ENCODE measurements at places on chromosomes 12 and 14.
A peak's percentile ranks its signal among the peaks of the same experiment; 100 is the strongest.

- no peak for DNase-seq
Observed at GRCh38 chr12:98856897-98857540, 211.9 kb downstream of the APAF1 start.

- DNase-seq = no peak
Observed at GRCh38 chr12:4850857-4851380, 58.8 kb upstream of the KCNA1 start.

GRCh38 chr12:54744590-54744989 lies 96.4 kb upstream of the DCD start:
- no peak for DNase-seq

GRCh38 chr12:130220706-130221100 lies 58.4 kb downstream of the FZD10 start:
- no peak for DNase-seq

GRCh38 chr12:107818984-107819383 lies 44.5 kb downstream of the ASCL4 start:
- DNase-seq = no peak

DNA sequence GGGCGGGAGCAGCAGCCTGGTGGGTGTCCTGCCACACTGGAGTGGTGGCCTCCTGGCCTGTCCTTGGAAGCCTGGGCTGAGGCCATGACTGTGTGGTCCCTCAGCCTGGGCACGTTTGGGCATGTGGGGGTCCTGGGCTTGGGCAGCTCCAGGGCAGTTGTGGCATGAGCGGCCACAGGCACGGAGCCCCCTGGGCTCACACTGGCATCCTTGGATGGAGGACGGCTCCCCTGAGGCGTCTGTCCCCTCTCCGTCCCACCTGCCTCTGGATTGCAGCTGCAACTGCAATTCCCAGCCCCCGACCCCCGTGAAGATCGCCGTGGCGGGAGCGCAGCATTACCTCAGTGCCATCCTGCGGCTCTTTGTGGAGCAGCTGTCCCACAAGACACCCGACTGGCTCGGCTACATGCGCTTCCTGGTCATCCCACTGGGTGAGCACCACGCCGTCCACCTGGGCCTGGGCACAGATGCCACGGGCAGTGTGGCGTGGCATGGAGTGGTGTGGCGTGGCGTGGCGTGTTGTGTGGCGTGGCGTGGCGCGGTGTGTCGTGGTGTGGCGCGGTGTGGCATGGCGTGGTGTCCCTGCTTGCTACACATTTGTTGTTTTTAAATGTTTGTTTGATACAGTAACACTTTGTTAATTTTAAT lies 15.1 kb upstream of the TEX22 start:
- DNase-seq = no peak

- no peak for DNase-seq
Observed at GRCh38 chr12:27666510-27666909, 29.7 kb upstream of the REP15 start.

DNA sequence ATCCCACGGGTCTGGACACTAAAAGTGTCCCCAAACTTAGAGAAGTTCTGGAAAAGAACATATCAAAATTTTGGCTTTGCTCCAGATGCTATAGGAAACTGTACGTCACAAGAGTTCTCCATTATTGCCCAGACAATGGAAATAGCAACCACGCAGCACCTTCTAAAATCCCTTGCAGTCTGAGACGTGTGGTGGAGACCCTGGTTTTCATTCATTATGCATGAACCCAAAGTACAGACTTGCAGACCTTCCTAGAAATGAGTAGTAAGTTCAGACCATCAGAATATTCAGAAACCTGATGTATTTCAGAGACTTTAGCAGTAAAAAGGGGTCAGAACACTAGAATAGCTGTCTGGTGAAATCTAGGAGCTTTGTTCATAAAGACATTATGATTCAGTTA lies 50.0 kb upstream of the BCL2L14 start:
- DNase-seq = no peak

GRCh38 chr14:100866666-100867630 lies 36.6 kb downstream of the RTL1 start:
- DNase-seq = no peak

DNA sequence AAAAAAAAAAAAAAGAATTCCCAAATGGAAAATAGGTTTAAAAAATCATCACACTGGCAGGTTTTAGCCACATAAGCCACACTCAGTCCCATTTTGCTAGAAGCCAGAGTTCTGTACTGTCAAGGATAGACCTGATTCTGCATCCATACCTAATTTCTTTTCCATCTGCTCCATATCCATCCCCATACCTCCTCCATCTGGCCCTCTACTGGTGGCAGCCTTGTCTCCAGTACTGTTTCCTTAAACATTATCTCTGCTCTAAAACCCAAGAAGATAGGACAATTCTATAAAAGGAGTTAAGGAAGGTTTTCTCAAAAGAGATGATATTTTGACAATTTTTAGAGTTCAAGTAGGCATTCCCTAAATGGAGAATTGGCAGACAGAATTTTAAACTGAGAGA lies 26.0 kb upstream of the RXYLT1 start:
- DNase-seq = no peak

GRCh38 chr14:91035855-91036254 lies 24.6 kb downstream of the RPS6KA5 start:
- DNase-seq = peak; percentile 19

DNA sequence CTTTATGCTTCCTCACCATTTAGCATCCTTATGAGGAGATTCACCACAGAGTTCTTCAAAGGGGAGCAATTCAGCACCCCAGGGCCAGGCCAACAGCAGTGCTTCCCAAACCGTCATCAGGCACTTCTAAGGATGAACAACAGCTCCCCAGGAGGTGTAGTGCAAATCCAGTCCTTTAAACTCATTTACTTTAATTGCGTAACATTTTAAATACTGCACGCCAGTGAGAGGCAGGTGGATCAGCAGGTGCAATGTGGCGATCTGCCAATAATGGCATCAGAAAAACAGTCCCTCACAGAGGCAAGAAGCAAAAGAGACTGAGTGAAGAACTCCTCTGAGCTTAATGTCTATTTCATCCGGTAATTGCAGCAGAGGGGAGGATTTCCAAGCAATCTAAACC lies 770.9 kb upstream of the FOXG1 start:
- DNase-seq = no peak

DNA sequence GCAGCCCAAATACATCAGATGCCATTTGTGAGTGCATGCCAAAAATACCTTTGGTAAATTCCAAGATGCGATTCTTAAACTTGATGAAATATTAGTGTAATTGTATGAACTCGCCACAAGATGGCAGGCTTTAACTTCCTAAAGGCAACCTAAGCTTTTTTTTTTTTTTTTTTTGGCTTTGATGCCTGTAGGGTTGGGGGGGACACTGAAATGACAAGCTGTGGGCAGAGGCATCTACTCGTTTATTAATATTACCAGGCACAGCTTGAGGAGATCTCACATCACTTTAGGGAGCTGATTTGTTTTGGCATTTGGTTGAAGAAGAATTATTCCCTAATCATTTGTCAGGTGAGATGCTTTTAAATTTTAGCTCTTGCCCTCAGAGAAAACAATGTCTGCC lies 126.7 kb upstream of the CCDC196 start:
- peak; percentile 46 for DNase-seq

GRCh38 chr12:69036999-69037398 lies 104.0 kb upstream of the CPM start:
- no peak for DNase-seq

GRCh38 chr12:24711056-24712008 lies 237.6 kb downstream of the BCAT1 start:
- DNase-seq = no peak

DNA sequence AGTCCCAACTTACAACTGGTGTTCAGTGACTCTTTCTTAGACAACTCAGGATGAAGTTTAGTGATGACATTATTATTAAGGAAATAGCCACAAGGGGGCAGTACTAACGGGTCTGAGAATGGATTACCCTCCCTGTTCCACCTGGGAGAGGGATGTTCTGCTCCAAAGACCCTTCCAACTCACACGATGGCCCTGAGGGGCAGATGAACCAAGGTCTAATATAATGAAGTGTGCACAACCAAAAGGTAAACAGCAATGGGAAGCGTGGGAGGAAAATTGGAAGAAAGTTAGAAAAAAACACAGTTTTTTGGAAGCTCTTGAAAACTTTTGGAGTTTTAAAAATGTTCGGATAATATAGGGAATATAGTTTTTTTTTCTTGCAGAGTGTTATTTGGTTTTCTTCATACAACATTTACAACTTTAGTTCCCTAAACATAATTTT lies 24.0 kb downstream of the FGF6 start:
- DNase-seq = peak; percentile 41

- DNase-seq = no peak
Observed at GRCh38 chr12:67217647-67218046, 51.5 kb upstream of the CAND1 start.

DNA sequence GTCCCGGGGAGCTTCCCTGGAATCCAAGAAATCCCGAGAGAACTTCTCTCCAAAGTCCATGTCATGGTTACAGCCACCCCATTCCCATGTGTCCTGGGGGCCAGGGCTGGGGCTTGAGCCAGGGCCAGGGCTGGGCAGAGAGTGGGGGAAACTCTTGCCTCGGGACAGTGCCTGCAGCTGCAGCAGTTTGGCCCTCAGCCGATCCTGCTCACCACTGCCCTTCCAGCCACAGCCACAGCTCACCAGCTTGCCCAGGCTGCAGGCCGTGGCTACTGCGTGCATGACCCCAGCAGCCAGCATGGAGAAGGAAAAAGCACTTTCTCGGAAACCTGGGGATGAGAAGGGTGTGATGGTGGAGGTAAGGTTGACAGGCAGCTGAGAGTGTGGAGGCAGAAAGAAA lies 3.5 kb downstream of the WNT10B start:
- DNase-seq = no peak

GRCh38 chr14:56811593-56812363 lies 1.5 kb upstream of the OTX2 start:
- no peak for DNase-seq

- no peak for DNase-seq
Observed at GRCh38 chr14:99794151-99794780, 1.1 kb downstream of the EML1 start.

GRCh38 chr14:30935445-30935844 lies 61.1 kb downstream of the COCH start:
- no peak for DNase-seq

GRCh38 chr14:59360923-59361794 lies 104.0 kb downstream of the GPR135 start:
- no peak for DNase-seq

DNA sequence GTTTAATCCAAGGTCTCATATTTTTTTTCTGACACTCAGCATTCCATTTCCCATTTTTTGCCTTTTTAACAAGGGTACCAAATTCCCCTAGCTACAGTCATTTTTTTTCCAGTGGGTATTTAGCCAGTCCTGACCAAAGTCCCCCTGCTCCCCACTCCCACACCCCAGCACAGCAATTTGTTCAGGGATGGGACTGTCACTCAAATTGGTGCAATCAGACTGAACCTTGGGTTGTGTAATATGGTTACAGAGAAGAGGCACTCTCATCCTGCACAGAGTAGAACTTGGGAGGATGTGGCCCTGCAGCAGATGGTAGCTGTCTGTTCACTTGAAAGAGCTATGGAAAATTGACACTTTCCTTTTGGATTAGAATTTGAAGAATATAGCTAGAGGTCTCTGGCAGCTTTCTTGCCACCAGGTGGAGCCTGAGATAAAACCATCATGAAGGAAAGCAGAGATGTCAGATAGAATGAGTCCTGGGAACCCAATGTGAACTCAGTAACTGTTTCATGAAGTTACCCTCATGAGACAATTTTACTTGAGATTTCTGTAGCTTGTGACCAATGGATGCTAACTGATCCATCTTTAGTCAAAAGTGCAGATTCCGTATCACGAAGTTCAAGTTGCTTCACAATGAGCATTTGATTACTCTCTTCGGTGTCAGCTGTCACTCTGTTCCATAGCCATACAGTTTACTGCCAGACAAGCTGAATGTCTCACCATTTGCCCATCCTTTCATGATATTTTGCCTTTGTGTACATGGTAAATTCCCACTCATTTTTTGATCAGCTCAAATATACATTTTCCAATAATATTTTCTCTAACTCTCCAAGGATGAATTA lies 394.0 kb upstream of the SYT1 start:
- DNase-seq = no peak

GRCh38 chr12:62785941-62786559 lies 148.9 kb downstream of the PPM1H start:
- DNase-seq = peak; percentile 23

DNA sequence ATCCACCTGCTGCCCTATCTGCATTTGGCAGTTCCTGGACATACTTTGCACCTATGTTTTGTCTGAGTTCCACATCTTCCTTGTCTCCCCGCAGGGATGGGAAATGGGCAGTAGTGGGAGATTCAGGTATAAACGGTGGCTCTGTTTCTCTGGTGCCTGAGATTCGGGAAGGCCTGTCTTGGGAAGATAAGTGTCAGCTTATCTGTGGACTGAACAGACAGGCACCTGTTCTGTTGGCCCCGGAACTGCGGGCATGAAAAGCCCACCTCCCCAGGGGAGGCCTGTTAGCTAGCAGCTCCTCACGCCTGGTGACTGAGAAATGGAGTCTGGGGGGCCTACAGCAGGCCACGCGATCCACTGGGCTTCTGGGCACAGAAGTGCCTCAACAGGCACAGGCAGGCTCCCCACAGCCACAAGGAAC lies 5.8 kb downstream of the PHB2 start:
- no peak for DNase-seq

GRCh38 chr14:79861111-79861510 lies 350.2 kb downstream of the DIO2 start:
- no peak for DNase-seq

GRCh38 chr12:108778053-108778452 lies 46.7 kb upstream of the CORO1C start:
- no peak for DNase-seq

GRCh38 chr12:132503618-132504204 lies 13.8 kb downstream of the FBRSL1 start:
- no peak for DNase-seq

- DNase-seq = no peak
Observed at GRCh38 chr14:71659159-71659558, 273.1 kb upstream of the RGS6 start.

- no peak for DNase-seq
Observed at GRCh38 chr12:65389436-65389835, 111.0 kb downstream of the MSRB3 start.

All from activated CD8-positive, alpha-beta T cell treated with anti-CD3 and anti-CD28 coated beads, Interleukin-2, amount 10 ng/mL, durations not matched to agents 7 days and 5 days (primary cell).